Fibroblast of villous mesenchyme (primary cell): ENCODE measurements at places on chromosomes 5 and 9.
A peak's percentile ranks its signal among the peaks of the same experiment; 100 is the strongest.

DNA sequence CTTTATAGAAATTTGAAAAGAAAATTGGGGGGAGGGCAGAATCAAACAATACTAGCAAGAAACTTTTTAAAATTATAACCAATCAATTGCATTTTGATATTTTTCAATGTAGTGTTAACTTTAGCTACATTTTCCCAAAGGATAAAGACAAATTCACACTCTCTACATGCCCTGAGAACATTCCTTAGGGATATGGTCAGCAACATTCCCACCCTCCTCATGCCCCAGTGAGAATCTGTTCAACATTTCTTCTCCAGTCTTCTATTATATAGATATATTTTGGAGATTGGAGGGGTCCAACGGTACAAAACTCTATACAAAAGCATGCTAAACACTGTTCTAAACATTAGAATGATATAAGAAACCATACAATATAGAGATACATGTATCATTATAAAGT, 11.6 kb upstream of the PRR16 start:
- DNase-seq = no peak

- DNase-seq = peak; percentile 59
Observed at GRCh38 chr5:16552666-16553343, 64.0 kb downstream of the RETREG1 start.

- DNase-seq = no peak
Observed at GRCh38 chr5:78046006-78046405, 248.5 kb downstream of the AP3B1 start.

DNA sequence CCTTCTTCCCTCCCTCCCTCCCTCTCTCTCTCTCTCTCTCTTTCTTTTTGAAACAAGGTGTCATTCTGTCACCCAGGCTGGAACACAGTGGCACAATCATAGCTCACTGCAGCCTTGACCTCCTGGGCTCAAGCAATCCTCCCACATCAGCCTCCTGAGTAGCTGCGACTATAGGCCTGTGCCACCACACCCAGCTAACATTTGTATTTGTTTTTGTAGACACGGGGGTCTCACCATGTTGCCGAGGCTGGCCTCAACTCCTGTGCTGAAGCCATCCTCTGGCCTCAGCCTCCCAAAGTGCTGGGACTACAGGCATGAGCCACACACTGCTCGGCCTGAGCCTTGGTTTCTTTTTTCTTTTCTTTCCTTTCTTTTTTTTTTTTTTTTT, 45.8 kb downstream of the PLPP7 start:
- DNase-seq = no peak

DNA sequence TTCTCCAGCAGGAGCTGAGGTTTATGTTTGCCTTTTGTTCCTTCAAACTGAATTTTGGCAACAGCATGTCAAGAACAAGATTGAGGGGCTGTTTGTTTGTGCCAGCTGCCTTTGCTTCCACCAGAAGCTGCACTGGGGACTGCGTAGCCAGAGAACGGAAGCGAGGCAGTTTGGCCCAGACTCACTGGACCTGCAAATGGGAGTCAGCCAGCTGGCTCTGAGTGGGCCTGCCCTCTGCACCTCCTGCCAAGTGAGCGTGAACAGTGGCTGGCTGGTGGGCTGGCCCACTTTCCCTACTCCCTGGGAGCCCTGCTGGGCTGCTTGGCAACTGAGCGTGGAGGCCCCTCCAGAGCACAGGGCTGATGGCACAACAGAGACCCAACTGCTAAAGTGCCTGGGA, 111.6 kb downstream of the GALNT10 start:
- DNase-seq = no peak

- DNase-seq = peak; percentile 78
Observed at GRCh38 chr5:160048131-160048530, 39.2 kb downstream of the TTC1 start.

DNA sequence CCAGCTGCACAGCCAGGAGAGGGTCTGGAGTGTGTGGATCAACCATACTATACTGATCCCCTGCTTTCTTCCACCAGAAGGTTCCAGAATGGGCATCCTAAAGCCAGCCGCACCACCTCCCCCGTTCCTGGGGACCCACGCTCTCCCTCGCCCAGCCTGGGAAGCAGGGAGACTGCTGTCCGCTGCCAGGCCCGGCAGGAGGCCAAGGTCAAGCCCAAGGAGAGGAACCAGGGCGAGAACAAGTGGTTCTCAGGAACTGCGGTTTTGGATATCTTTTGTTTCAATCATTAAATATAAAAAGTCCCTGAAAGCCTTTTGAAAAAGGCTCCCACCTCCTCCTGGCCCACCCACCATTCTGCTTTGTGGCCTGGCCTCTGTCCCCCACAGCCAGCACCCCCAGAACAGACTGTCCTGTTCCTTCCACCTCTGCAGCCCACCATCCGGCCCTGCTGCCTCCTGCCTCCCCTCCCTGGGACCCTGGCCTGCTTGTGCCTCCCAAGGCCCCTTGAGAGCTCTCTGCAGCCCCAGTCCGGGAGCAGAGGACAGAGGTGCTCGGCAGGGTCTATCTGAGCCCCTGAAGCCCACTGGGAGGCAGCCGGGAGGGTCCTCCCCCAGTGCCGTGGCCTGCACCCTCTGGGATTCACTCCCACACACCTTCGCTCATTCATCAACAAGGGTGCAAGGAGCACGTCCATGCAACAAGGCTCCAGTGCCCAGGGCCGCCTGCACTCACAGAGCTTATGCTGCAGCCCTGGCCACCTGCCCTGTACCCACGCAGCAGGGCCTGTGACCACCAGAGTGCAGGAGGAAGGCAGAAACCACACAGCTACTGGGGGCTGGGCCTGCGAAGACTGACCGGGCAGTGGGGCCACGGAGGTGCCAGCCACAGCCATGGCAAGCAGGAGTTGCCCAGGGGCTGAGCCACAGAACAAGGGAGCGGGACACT, 614 bp upstream of the LCN6 start:
- DNase-seq = no peak

DNA sequence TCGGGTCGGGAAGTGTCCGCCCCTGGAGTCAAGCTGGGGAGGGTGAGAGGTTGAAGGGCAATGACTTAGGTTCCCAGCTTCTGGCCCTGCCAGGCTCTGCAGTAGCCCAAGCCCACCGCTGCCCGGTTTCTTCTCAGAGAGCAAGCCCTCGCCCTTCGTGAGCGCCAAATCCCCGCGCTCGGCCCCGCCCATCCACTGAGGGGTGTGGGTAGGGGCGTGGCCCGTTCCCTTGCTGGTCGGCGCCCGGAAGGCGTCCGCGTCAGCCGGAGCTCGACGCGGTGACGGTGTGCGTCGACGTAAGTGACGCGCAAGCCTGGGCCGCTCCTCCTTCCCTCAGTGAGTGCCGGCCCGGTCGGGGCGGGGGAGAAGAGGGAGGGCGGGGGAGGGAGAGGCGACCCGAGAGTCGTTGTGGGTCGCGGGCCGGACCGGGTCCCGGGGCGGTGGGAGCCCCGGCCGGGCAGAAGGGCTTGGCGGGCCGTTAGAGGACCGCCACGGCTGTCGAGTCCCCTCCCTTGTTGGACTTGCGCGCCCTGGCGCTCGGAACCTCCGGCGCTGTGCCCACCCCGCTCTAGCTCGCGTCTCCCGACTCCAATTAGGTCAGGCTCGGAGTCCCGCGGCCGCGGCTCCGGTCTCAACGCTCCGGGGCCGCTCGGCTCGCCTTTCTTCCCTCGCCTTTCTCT, 659 bp downstream of the ZNF131 start:
- DNase-seq = peak; percentile 97

- no peak for DNase-seq
Observed at GRCh38 chr9:121699571-121700164, 48.2 kb downstream of the DAB2IP start.

DNA sequence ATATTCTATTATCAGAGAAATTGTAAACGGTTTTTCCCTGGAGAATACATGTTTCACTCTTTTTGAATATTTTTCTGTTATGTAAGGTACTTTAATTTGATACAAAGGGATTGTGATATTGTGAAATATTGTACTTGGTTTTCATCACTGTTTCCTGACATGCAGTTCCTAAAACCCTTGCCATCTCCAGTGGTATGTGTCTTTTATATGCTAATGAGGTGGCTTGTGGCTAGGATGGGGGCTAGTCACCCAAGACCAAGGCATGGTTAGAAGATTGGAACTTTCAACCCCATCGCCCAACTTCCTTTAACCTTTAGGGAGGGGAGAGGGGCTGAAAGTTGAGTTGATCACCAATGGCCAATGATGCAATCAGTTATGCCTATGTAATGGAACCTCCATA, 160.6 kb downstream of the TAF11L14 start:
- no peak for DNase-seq

DNA sequence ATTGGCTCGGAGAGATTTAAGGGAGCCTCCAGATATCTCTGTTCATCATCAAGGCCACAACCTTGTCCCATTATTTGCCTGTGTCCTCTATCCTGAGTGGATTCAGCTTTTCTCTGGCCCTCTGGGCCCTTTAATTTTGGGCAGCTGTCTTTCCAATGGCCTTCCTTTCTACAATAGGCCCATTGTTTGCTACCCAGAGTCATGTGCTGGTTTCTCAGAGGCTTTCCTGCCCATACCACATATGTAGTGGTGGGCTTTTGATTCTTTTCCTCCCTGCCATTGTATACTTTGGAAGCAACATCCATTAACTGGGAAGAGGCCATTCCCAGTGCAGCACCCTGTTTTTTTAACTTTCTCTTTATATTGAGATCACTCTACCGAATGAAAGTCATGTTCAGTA, 233.9 kb upstream of the SGCD start:
- DNase-seq = no peak

DNA sequence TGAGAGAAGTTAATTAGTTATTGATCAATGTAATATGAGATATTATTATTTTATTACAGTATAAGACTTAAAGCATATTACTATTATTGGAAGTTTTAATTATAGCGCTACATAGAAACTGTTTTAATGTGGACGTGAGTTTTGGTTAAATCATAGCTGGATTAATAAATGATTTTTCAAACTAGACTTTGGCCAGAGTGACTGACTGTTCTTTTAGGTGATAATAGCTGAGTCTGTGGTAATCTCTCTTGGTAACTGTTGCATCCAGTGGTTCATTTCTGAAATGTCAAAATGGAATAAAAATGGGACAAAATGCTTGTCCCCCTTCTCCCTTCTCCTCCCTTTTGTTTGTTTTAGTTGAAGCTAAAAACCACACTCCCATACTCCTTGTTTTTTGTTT, 28.1 kb downstream of the ANKHD1 start:
- no peak for DNase-seq

DNA sequence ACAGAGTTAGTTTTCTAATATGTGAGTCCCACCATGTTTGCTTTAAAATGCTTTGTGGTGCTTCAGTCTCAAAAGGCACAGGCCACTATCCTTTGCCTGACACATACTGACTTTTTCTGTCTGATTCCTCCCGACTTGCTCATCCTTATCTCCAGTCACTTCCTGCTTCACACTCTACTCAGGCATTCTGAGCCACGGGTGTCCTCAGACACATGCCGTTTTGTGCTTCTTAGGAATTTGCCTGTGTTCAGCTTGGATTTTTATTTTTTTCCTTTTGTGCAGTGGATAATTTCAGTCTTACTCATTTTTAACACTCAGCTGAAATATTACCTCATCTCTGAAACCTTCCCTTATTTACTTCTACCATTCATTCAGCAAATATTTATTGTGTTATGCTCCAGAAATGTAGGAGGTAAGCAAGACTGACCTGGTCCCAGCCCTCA, 54.1 kb downstream of the MAN2A1 start:
- DNase-seq = peak; percentile 93

- DNase-seq = no peak
Observed at GRCh38 chr5:13250464-13251291, 693.8 kb downstream of the DNAH5 start.

DNA sequence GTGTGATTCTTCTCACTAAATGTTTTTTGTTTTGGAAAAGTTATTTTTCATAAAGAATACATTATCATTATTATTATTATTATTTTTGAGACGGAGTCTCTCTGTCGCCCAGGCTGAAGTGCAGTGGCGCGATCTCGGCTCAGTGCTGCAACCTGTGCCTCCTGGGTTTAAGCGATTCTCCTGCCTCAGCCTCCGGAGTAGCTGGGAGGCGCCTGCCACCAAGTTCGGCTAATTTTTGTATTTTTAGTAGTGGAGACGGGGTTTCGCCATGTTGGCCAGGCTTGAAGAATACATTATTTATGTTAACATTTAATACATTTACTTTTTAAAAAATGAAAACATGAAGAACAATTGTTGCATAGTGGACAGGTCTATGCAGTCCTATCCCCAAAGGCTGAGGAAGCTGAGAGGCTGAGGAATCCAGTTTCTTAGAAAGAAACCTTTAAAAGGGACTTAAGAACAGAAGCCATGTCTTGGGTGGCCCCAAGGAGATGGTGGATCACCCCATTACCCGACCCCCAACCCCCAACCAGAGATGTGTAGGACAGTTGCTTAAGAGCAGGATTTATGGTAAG, 2.0 kb downstream of the TMEM38B start:
- DNase-seq = no peak

DNA sequence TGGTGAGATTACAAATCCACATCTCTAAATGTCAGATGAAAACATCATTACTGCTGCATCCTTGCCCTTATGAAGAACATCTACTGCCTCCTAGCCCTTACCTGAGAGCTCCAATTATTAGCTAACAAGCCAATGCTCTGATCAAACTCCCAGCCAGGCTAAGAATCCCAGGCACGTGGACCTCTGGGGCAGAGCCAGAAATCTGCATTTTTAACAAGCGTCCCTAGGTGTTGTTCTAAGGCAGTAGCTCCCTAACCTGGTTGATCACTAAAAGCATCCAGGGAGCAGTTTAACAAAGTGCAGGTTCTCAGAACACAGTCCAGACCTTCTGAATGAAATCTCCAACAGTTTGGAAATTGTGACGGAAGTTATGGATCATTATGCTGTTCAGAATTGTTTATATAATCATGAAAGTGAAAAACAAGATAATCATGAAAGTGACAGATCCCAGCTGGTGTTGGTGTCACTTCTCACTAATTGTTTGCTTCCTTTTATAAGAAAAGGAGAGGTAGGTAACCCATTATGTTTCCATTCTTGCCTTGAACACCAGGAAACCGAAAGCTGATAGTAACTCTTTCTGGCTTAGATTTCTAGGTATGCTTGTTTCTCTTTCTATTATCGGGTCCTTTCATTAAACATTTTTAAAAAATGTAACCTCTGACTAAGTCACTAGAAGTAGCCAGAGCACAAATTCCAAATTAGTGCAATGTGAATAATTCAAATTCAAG, 216.5 kb upstream of the NR4A3 start:
- no peak for DNase-seq

DNA sequence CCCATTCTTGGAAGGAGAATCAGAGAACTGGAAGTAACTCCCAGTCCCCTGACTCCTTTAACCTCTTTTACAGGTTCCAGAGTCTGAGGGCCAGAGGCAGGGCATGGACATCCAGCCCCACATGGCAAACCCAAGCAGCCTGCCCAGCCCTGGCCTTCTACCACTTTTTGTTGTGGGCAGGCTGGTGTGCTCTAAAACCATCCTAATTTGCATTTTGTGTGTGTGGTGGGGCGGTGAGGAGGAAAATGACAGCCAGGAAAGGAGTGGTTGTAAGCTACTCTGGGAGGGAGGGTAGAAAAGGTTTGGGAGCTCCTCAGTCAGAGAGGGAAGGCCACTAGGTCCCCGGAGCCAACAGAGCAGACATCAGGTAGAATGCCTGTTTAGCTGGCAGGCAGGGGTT, 90.6 kb downstream of the PSD2 start:
- no peak for DNase-seq

GRCh38 chr5:141476132-141476911, 556 bp downstream of the PCDHGC3 start:
- DNase-seq = peak; percentile 84
